ENCODE measurements at places on chromosomes 2 and 18. TPM values are rescaled to one million over a fixed set of nuclear protein-coding genes. Genes with fewer than 3 reads are reported as not detected.
A peak's percentile ranks its signal among the peaks of the same experiment; 100 is the strongest.

DNA sequence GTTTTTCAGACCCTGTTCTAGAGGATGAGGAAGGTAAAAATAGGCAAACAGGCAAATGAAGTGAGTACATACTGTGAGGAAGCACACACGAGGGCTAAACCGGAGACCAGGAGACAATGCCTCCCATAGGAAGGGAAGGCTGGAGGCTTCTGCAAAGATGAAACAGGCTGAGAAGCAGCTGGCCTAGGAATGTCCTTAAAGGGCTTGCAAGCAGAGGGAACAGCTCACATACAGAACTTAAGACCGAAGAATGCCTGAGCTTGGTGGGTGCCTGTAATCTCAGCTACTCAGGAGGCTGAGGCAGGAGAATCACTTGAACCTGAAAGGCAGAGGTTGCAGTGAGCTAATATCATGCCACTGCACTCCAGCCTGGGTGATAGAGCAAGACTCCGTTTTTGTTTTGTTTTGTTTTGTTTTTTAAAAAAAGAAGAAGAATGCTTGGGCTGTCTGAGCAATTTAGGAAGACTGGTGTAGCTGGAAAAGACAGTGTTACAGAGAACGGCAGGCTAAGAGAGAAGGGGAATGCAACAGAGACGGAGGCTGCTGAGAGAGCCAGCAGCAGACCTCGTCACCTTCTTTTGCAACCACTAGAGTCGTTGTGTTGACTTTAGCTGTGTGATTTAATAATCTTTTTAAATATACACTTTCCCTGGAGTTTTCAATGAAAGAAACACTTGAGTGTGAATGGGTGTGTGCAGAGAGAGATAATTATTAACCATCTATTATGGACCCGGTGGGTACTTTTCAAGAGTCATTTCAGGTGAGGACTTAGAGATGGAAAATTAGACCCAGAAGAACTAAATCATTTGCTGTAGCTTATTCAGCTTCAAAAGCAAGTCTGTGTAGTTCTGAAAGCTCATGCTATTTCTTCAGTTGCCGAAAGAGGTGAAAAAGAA lies 232.8 kb downstream of the GALR1 start:
- DNase-seq = no peak

- DNase-seq = no peak
Measured at GRCh38 chr18:58186258-58186948, 142.4 kb downstream of the NEDD4L start.

DNA sequence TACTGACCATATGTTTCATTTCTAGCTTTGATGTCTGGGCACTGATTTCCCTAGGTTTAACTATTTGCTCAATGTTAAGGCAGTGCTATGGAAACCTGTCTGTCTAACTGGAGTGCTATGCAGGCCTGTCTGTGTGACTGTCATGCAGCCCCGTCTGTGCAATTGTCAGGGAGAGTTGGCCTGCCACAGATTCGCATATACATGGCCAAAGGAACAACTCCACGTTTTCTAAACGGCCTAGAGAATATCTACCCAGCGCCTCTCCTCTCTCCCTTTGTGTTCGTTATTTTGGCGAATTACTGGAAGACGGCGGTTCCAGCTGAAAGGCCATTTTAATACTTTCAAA lies 59.6 kb upstream of the PSME4 start:
- DNase-seq = no peak

DNA sequence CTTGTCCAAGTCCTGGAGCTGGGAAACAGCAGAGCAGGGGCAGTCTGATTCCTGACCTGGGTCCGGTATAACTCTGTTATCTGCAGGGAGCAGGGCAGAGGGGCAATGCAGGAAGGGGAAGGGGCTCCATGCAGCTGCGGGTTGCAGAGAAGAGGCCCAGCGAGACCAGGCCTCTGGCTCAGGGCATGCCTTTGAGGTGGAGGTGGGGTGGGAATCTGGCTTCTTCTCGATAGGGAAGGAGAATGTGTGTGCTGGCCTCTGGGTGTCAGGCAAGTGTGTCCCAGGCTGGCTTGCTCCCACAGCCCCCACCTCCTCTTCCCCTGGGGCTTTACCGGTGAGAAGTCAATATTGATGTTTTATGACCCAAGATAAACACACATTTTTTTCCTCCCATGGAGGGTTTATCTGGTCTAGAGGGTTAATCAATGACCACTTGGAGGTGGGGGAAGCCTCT lies 187.1 kb upstream of the HAAO start:
- DNase-seq = no peak

- no peak for DNase-seq
Measured at GRCh38 chr2:122988395-122989221, 1036.5 kb upstream of the CNTNAP5 start.

GRCh38 chr18:57698571-57699276 lies 77.1 kb upstream of the NARS1 start:
- peak; percentile 12 for DNase-seq

DNA sequence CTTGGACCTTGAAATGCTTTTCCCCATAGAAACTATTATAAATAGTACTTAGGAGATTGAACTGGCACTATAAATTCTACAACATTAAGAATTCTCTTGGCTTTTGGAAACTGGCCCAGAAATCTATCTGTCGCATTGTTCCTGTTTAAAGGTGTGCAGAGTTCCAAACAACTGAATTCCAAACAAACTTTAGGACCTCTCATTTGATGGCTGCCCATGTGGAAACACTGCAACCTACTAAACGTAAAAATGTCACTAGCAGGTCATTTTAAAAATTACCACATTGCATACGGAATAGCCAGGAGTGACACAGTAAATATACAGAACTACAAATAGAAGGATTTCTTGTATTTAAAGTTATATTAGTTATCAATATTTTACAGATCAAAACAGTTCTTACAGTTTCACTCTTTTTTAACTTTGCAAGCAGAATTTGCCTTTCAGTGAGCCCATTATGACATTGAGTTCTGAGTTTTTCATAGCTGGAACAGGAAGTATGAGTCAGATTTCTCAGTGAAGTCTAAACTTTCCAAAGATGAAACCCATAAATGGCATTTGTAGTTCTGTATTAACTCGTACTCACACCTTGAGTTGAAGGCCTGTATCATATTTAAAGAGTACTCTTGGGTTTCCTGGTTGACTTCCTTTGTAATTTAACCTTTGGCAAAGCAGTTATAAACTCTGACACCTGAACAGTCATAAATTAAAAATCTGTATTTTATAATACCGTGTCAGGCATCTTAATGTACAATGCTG lies 142.3 kb upstream of the BOD1L2 start:
- no peak for DNase-seq

Gene MMADHC
- 129 TPM for polyA plus RNA-seq

Gene C2orf15
- 9.9 TPM for polyA plus RNA-seq
